ENCODE measurements at places on chromosomes 3 and 15.

- no peak for DNase-seq
Measured at GRCh38 chr3:194139814-194140391, 4.0 kb downstream of the HES1 start.

DNA sequence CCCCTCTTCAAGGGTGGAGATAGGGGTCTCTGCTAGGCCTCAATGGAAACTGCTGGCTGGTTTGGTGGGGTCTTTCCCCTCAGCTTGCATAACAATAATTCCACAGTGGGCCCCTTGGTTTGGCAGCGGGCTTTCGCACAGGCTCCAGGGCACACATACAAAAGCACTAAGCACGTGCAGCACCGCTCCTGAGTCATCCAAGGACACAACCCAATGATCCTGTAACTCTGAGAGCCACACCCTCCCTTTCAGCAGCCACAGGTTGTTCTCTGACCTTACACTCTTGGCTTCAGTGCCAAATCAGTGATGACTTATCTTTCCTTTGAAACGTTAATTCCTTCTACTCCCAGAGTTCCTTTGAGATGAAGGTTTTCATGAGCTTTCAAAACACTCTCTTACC lies 41.7 kb downstream of the DAPK2 start:
- peak; percentile 42 for DNase-seq

DNA sequence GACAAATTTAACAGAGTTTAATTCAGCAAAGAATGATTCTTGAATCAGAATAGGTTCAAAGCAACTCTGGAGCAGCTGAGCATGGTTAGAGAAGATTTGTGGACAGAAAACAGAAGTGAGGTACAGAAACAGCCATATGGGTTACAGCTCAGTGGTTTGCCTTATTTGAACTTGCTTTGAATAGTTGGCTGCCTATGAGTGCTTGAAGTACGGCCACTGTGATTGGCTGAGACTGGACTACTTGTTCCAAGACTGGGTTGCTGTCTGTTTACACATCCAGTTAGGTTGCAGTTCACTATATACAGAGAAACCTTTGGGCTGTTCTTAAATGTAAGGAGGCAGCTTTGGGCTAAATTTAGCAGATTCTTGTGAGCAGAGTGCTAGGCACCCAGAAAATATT lies 79.4 kb upstream of the CADPS start:
- DNase-seq = peak; percentile 20

- no peak for DNase-seq
Measured at GRCh38 chr3:193903966-193904365, 232.0 kb upstream of the HES1 start.

GRCh38 chr3:25259871-25260270 lies 168.2 kb upstream of the RARB start:
- DNase-seq = peak; percentile 13

DNA sequence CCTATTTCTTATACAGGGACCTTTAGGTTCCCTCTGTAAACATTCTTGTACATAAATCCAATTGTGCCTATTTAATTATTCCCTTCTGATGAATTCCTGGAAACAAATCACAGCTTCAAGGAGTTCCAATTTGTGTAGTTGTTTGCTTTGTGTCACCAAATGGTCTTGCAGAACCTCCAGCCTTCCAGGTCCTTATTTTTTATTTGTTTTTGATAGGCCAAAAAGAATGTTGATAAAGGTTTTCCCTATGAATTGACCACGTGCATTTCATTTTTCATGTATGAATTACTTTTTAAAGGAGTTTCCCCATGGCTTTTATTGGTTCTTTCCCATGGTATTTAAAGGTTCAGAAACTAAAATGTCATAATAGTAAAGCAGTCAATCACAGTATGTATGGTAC lies 243.0 kb downstream of the NAALADL2 start:
- no peak for DNase-seq

DNA sequence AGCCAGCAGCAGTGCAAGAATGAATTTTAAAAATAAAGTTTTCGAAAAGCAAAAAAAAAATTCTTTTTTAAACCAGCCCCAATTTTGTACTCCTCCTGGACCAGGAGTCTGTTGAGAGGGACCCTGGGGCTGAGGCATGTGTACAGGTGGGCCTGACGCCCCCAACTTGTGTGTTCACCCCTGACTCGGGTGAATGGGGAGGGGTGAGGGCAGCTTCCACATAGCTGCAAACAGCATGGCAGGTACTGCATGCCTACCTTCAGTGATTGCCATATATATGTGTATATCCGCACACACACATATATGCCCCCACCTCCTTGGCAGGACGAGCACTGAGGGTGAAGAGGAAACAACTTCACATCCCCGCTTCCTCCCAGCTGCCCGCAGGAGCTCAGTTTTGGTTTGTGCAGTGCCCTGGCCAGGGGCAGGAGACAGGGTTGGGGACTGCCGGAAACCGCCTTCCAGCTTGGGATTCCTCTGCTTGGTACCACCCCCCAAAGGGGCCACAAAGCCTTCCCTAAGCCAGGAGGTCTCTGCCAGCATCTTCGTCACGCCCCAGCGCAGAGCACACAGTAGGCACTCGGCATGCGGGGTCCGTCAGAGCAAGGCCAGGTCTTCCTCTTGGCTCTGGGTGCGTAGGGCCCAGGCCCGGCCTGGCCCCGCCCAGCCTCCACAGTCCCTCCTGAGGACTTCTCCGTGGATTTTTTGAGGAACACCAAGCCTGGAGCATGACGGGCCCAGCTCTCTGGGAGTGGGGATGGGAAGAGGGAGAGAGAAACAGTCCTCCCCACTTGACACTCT lies 61.8 kb upstream of the RPL32 start:
- DNase-seq = no peak

GRCh38 chr15:68785541-68785940 lies 35.2 kb downstream of the ANP32A start:
- DNase-seq = no peak

- no peak for DNase-seq
Measured at GRCh38 chr3:11445883-11446282, 173.7 kb downstream of the ATG7 start.

GRCh38 chr15:69093127-69093526 lies 67.3 kb upstream of the GLCE start:
- DNase-seq = peak; percentile 91

GRCh38 chr3:59764171-59764570 lies 714.3 kb upstream of the CFAP20DC start:
- no peak for DNase-seq

DNA sequence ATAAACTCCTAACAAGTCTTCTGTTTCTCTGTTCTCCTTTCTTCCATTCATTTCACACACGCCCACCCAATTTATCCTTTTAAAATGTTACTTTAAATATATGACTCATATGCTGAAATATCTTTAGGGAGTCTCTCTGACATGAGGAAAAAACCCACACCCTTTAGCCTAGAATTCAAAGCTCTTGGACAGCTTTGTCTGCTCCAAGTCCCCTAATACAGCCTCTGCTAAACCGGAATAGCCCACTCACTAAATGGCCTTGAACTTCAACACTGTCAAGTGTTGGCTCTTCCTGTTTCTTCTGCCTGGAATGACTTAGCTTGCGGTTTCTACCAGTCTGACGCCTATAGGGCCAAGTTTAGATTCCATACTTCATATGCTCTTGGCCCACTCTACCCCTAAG lies 3.3 kb upstream of the CD96 start:
- peak; percentile 21 for DNase-seq

- no peak for DNase-seq
Measured at GRCh38 chr15:94610485-94610884, 379.1 kb downstream of the MCTP2 start.

DNA sequence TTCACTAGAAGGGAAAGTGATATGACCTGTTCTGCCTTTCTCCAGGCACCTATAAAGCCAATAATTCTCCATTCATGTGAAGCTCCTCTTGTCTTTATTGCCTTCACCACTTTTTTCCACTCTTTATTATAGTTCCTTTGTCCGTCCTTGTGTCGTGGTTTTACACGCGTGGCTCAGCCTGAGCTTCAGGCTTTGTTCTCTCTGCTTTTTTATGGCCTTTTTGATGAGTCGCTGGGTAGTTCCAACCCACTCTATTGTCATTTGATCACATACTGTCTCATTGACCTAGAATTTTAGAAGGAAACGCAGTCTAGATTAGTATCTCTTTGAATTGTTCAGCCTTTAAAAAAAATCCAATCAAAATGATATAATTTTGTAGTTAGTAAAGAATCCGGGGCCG lies 403.2 kb downstream of the PTPRG start:
- peak; percentile 3 for DNase-seq

GRCh38 chr3:55362210-55362960 lies 124.7 kb downstream of the WNT5A start:
- DNase-seq = no peak

DNA sequence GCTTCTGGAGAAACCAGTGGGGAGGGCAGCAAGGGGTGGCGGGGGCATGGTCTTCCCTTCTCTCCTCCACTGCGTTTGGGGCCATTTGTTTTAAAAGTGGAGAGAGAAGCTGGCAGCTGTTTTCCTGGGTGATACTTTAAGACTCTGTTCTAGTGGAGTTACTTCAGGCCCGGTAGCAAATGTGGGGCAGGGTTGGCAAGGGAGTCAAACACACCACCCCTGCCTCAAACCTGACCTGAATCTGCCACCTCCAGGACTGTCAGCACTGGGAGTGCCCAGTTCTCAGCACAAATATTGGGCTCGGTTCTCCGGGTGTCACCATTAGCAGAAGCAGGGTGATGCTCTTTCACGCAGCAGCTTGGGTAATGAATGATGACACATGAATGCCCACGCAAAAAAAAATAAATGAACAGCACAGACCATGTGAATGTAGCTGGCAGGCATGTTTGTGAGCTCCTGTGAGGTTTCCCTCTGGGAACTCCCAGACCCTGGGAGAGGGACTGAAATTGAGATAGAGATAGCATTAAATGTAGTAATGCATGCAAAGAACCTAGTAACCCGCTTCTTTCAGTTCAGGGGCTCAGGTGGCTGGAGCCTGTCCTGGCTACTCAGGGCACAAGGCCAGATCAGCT lies 424.0 kb downstream of the MCTP2 start:
- DNase-seq = no peak

All from H4 (cell line).